Tracheal epithelial cell (primary cell): ENCODE measurements at places on chromosomes 6 and 20. TPM values are rescaled to one million over a fixed set of nuclear protein-coding genes. Genes with fewer than 3 reads are reported as not detected.

The UNC5CL gene
- 0.43 and 1.2 TPM in 2 replicates for total RNA-seq

The THBS2 gene
- total RNA-seq: 0.85 and 10.6 TPM in 2 replicates

The ZNF341 gene
- total RNA-seq: 0.64 and 0.72 TPM in 2 replicates

The CTAGE9 gene
- not detected in 2 replicates for total RNA-seq

The TMC2 gene
- not detected in 2 replicates for total RNA-seq

The GINM1 gene
- total RNA-seq: 33.0 and 45.8 TPM in 2 replicates

The PFDN4 gene
- 90.6 and 101 TPM in 2 replicates for total RNA-seq

The TRIM10 gene
- not detected in 2 replicates for total RNA-seq

The SAPCD1 gene
- total RNA-seq: not detected in 2 replicates

The RSPH4A gene
- total RNA-seq: under 0.01 TPM in 1 of 2 replicates, not detected in the other

The TM9SF4 gene
- 29.2 and 34.2 TPM in 2 replicates for total RNA-seq

The RAD21L1 gene
- not detected in 2 replicates for total RNA-seq

The EXOC2 gene
- 37.1 and 38.8 TPM in 2 replicates for total RNA-seq

The CST9L gene
- total RNA-seq: not detected in 2 replicates
